Esophagus squamous epithelium (tissue), 5 donors: ENCODE measurements at places on chromosomes 2 and 18. TPM values are rescaled to one million over a fixed set of nuclear protein-coding genes. Genes with fewer than 3 reads are reported as not detected.

The CHST10 gene
- 5.5 TPM for total RNA-seq

DNA sequence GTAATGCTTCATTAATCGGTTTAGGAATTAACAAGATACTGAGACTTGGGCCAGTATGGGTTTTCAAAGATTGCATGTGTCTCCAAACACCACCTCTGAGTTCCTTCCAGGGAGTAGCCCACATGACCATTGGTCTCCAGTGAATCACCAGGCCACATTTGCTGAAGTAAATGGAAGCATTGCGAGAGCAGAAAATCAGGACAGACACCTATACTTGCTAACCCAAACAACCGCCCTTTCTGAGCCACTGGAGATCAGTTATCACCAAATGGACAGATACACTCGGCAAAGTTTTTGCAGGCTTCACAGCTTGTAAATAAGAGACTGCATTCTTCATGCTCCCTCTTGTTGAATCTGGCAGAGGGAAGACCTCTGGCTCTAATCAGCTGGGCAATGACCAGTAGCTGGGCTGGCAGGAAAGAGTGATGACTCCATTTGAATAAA is 40.9 kb downstream of the GATA6 start:
- no peak for DNase-seq

The SOX11 gene
- not detected for total RNA-seq

- DNase-seq = no peak
These were observed 74.2 kb upstream of the FHL2 start for GRCh38 chr2:105473011-105473410.
